ENCODE measurements at places on chromosomes 5 and 9.

- DNase-seq, result no peak
Observed at GRCh38 chr9:83932851-83933250, 11.6 kb upstream of the KIF27 start.

GRCh38 chr9:86350006-86350760, 4.0 kb downstream of the TUT7 start:
- no peak for DNase-seq

DNA sequence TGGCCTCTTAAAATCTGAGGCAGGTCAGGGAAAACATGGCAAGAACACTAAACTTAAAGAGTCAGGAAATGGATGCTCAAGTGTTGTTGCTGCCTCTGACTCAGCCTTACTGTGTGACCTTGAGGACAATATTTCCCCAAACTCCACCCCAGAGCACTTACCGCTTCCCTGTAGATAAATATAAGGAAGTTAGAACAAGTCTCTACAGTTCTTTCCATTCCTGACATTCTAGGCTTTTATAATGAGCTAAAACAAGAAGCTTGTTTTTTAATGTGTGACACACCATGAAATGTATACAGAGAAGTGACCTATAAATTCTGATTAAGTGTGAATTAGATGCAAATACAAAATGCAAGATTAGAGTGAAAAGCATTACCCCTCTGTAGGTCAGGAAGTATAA, 129.3 kb downstream of the GRIA1 start:
- DNase-seq, result no peak

DNA sequence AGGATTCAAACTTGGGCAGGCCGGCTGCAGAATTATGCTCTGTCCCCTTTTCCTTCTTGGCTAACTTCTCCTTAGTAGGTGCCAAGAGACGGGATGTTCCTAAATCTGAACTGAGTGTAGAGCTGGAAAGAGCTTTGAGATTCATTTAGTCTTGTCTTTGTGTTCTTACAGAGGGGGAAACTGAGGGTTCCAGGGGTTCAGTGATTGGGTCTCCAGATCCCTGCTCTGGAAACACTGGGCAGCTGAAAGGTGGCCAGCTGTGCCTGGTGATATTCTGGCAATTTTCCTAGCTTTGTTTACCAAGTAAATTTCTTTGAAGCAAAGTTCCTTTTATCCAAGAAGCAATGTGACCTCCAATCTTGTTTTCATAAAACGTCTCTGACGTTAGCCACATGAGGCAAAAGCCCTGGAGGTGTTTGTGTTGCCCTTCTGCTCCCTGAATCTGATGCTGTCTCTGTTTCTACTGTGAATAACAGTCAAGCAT, 288.7 kb downstream of the ZSWIM6 start:
- DNase-seq, result no peak

GRCh38 chr9:27157097-27157496, 48.1 kb downstream of the TEK start:
- no peak for DNase-seq

- DNase-seq, result no peak
Observed at GRCh38 chr5:139061274-139061673, 136.9 kb downstream of the SIL1 start.

DNA sequence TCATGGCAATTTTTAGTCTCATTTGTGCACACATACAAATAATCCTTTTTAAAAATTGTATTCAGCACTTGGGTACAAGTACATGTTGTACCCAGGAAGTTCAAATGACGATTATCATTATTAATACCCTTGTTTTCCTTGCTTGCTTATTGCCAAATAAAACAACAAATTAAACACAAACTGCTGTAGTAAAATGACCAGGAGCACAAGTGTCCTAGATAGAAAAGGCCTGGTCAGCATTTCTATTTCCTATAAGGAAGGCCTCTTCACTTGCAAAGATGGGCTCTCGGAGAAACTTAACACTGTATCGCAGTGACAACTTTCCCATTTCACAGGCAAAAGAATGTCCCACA, 34.7 kb upstream of the PLPP1 start:
- no peak for DNase-seq

GRCh38 chr9:110185806-110186205, 22.2 kb downstream of the C9orf152 start:
- no peak for DNase-seq
